Activated CD4-positive, alpha-beta T cell treated with anti-CD3 and anti-CD28 coated beads, Interleukin-2, amount 50 U/mL, for 16 hours (primary cell): ENCODE measurements at places on chromosomes 16 and 17.

DNA sequence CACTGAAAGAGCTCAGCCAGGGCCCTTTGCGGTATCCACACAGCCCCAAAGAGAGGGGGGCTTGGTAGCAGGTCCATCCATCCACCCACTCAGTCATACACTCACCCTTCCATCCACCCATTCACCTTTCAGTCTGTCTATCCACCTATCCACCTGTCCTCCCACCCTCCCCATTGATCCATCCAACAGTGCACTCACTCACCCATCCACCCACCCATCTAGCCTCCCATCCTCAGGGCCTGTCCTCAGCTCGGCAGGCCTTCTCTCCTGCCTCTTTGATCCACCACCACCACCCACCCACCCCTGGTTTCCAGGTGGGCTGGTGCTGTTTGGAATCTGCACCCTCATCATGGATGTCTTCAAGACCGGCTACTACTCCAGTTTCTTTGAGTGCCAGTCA is 1.2 kb downstream of the OTOP2 start:
- no peak for DNase-seq

DNA sequence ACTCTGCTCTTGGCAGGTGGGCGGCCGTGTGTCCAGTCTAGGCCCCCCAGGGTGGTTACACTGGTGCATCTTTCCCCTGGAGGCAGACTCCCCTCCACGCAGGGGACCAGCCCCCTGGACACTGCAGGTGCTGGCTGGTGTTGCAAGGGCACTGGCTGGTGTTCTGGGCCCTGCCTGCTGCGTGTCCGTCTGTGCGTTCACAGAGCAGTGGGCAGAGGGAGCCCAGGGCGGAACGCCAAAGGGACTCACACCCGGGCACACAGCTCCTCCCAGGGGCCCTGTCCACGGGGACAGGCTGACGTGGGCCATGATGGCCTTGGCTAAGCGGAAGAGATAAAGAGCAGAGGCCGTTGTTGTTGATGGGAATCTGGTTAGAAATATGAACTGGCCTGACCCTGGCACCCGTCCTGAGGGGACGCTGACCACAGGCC is 27.3 kb downstream of the ACSF3 start:
- no peak for DNase-seq

GRCh38 chr16:86577314-86577971 is 906 bp upstream of the FOXL1 start:
- DNase-seq: no peak

DNA sequence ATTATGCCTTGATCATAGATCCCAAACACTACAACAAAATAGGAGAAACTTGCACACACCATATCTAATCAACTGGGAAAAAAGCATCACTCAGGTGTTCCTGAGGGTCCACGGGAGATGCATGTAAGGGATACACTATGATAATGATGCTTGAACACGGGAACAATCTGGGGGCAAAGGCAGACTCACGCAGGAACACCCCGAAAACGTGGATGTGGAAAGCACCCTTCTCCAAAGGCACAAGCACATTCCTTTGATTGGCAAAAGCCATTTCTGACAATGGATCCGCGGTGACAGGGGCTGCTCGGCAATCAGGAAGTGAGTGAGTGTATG is 1.3 kb downstream of the ZNF652 start:
- no peak for DNase-seq

GRCh38 chr17:82148997-82149396 is 51.0 kb upstream of the FASN start:
- no peak for DNase-seq

DNA sequence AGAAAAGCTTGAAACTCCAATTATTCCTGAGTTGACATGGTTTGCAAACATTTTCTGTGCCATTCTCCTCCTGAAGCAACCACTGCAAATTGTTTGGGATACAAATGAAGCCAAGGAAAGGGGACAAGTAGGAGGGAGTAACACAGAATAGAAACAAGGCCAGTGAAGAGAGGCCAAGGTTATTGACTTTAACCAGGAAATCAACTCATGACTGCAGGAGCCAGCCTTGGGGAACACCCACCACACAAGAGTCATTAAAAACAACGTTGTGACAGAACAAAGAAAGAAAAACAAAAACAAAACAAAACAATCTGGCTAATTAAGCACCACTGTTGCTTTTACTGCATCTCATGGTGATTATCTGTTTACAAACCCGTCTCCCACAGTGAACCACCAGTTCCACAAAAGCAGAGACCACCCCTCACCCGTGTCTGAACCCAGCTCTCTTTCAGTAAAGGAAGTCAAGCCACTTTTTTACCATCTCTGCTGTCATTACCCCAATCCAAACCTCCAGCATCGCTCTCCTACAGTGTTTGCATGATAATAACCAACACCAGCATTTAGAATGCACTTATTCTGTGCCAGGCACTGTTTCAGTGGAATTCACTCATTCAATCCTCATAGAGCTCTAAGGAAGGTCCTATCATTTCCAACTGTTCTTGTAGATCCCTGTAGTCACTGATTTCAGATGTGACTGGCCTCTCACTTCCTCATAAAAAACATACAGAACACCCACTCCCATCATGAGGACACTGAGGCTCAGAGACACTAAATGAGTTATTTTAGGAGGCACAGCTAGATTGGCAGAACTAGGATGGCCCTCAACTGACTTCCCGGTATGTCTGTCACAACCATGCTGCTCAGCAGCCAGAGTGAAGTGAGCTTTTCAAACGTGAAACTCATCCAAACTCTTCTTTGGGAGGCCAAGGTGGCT is 2.0 kb downstream of the ZDHHC1 start:
- DNase-seq: no peak

DNA sequence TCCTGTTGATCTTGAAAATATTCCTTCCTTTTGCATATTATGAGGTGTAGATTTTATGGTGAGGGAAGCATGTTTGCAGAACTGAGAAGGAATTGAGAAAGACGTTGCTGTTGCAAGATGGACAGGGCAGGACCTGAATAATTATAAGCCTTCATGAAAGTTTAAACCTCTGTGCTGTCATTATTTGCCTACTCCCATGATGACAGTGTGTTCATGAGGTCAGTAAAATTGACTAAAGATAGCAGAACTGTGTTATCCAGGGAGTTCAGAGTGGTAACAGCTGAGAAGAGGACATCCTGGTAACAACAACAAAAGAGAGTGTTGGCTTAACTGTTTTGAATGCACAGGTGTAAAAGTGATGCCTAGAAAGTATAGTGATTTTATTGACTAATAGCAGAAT is 45.3 kb upstream of the HLF start:
- no peak for DNase-seq

DNA sequence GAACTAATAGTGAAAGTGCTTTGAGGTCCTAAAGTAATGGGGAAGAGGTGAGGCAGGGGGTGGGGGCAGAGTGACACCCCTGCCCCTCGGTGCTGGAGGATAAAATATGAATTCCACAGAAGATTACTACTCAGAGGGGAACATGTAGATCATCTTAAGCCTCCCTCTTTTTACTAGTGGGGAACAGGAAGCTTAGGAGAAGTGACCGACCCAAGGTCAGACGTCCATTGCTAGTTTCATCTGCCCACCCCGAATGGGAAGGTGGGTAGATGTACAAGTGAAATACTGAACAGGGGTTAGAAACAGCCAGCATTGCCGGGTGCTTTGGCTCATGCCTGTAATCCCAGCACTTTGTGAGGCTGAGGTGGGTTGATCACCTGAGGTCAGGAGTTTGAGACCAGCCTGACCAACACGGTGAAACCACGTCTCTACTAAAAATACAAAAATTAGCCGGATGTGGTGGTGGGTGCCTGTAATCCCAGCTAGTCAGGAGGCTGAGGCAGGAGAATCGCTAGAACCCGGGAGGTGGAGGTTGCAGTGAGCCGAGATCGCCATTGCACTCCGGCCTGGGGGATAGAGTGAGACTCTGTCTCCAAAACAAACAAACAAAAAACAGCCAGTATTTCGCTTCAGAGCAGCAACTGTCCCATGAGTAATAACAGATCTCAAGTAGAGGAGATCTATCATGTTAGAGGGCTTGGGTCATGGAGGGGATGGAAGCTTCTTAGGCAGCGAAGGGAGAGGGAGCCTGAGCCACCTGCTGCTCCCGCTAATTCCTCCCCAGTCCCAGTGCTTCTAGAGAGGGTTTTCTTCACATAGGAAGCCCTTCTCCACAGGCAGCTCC is 1.2 kb upstream of the NR1D1 start:
- no peak for DNase-seq

DNA sequence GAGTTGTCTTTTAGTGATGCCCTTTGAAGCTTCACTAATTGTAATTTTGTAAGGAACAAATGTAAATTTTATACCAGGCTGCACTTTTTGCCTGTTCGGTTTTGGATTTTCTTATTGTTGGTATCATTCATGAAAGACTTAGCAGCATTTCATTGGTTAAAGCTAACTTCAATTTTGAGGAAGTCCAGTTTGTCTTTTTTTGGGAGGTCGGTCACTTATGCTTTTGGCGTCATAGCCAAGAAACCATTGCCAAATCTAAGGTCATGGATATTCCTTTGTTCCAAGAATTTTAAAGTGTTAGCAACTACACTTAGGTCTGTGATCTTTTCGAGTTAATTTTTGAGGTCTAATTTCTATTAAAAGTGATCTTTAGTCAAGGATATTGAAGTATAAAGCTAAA is 77.1 kb downstream of the PRKCA start:
- no peak for DNase-seq

DNA sequence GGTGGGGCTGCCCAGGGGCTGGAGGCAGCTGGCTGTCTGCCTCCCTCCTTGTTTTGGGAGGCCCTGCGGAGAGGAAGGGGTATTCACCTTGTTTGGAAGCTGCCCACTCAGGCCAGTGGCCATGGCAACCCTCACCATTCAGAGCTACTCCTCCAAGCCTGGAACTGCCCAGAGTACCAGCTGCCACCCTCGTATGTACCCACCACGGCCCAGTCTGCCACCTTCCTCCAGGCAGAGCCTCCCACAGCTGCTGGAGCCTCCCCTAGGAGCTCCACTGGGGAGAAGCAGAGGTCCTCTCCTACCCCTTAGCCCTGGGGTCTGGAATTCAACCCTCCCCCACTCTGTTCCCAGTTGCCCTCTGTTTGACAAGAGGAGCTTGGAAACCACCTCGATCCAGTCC is 90.7 kb downstream of the AXIN2 start:
- DNase-seq: no peak

GRCh38 chr17:66975614-66976378 is 11.3 kb downstream of the CACNG4 start:
- no peak for DNase-seq

- DNase-seq: no peak
These were observed 18.5 kb downstream of the ARL4D start for GRCh38 chr17:43416998-43417890.

- peak; percentile 63 for DNase-seq
These were observed at the start of gene ANKRD13B for GRCh38 chr17:29592850-29593551. Gene ANKRD13B, plus strand, starts transcription at chr17:29593132. Its CDS starts 490 bp downstream, at chr17:29593622.

DNA sequence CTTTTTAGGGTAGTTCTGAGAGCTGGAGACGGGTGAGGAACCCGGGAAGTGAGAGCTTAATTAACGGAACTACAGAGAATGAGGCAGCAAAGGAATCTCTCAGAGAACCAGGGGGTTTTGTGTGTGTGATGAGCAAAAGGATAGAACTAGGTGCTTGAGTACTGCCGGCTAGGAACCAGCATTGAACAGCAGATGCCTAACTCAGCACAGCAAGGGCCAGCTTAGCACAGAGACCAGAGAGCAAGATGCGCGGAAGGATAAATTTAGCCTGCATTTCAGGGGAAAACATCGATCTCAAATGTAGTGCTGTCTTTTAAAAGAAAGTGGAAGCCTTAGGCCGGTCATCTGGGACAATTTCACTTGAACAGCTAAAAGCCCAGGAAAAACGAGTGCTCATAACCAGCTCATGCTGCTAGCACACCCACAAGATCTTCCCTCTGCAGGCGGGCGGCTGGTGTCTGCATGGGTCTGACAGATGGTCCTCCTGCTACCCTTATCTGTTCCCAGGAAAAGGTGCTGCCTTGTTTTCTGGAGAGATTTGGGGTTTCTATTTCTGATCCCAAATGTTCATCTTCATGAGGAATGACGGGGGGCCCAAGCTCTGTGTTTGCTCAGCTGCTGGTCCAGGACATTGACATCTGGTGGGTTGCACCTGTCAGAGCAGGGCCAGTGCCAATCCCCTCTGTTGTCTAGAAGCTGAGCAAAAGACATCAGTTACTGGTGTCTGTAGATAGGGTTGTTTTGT is 103.9 kb downstream of the SOCS1 start:
- no peak for DNase-seq

GRCh38 chr17:78771758-78772382 is 10.2 kb downstream of the CYTH1 start:
- peak; percentile 81 for DNase-seq

- DNase-seq: no peak
These were observed 67.3 kb downstream of the OR1D5 start for GRCh38 chr17:2995886-2996809.

DNA sequence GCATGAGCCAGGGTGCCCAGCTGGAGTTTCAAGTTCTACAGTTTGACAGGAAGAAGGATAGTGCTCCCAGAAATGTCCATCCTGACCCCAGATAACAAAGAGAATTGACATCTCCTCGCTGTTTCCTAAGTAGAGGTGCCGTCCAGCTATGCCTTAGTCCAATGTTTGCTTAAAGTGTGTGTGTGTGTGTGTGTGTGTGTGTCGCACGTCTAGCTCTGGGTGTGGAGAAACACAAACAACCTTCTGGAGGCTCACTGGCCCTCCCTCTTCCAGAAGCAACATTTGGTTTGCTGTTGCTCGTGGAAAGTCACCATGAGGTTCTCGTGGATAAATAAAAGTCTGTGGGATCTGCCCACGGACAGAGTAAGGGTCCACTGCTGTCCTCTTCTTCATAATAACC is 22.1 kb downstream of the EMP2 start:
- no peak for DNase-seq

DNA sequence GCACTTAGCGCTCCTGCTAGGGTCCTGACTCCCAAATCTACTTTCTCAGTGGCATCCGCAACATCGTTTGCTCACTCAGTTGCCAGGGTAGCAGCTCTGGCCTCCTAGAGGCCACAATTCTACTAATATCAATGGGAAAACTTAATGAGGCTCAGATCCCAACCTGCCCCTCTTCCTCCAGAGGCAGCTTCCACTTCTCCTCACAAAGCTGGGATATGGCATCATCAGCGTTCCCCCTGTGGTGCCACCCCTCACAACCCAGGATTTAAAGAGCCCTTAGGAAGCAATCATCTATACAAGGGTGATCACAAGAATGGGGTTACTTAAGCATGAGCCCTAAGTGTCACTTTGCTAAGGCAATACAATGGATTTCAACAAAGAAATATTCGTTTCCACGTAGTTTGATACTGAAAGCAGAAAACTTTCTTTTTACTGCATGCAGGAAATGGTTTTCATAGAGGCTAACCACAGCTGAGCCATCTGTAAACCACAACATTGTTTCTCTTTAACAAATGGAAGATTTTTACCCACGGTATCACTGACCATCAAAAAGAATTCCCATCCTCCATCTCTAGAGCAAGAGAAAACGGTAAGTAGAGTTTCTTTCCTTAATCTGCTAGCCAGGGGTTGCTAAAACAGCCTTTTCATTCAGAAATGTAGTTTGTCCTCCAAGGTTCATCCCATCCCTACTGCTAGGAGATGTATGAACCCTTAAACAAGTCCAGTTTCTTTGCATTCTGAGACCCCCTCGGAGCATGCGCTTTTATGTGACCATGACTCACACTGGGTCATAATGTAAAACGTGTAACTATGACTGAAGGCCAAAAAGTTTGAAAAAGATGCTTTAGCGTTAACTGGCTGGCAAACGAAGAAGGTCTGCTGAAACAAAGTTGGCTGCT is 68.3 kb upstream of the BCAR1 start:
- peak; percentile 53 for DNase-seq
